ENCODE measurements at places on chromosomes 16 and 17.

- DNase-seq: no peak
These were observed 83.9 kb downstream of the SPECC1 start for GRCh38 chr17:20092973-20093626.

DNA sequence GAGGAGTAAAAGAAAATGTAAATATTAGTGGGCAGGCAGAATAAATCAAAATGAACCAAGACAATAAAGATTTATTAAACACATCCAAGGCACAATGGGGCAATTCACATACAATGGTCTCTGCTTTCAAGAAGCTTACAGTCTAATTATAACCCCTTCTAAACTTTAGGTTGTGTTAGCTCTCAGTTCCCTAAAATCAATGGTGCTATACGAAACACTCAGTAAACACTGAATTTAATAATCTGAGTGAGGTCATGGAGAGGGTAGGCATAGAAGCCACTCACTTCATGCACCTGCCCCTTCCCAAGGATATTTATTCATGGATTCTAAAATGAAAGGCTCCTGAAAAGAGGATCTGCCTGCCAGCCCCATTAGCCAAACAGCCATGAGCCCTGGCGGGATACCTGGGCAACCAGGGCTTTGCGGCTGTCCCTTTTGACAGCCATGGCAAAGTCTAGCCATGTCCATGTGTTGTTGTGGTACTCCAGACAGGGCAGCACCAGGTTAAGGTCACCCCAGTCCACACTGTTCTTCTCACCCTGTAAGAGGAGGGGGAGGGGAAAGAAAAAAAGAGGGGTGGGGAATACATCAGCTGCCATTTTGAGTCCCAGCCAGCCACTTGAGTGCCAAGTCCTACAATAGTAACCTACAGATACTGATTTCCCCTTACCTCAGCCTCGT, 1.4 kb upstream of the RSKR start:
- DNase-seq: no peak

DNA sequence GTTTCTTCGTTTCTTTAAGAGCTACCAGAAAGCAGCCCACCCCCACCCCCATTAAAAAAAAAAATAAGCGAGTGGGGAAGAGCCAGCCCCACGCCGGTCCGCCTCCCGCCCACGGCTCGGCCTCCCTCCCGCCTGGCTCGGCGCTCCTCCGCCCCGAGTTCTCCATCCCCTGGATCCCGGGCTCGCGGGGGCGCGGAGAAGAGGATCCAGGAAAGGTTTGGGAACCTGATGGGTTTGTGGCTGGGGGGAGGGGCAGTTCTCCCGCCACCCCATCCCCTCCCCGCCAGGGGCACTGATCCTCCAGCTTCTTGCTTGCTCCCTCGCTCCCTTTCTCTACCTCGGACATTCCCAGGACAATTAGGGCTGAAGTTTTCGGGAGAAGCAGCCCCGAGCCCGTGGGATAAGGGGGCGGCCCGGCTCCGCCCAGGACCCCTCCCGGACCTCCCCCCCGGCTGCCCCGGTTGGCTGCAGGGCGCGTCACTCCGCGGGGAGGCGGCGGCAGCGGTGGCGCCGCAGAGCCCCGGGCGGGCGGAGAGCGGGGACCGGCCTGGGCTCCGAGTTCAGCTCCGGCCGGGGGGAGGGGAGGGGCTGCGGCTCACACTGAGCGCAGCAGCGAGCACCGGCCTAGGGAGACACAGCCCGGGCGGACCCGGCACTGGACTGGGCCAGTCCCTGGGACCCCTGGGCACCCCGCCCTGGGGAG, 1.0 kb upstream of the SALL1 start:
- DNase-seq: no peak

DNA sequence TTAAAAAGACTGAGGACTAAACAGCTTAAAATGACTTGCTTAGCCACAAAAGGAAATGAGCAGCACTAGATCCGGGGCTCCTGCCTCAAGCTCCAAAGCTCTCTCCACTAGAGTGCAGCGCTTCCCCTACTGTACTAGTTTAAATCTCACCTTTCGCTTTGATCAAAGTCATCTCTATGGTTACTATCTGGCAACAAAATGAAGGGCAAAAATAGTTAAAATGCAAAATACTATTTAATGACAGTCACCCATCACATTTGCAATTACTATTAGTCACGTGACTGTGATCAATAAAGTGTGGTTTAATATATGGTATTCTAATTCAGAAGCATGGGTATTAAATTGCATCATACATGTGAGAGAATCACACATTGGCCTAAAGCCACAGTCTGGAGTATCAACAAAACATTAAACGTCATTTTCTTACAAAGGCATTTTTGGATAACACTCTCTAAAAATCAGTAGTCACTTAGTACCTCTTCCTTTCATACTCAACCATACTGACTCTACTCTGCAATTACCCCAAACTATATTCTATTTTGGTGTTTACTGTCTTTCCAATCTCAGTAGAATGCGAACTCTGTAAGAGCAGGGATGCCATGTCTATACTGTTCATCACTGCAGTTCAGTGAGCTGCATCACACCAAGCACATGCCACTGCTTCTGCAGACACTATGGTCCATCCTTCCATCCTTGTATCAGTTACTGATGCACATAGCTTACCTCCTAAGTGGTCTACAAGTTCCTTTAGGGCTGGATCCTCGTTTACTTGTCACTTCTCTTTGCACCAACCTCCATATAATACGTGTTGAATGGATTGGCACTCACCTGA, 6.2 kb downstream of the PSMD12 start:
- no peak for DNase-seq

- no peak for DNase-seq
These were observed 28.4 kb upstream of the ZFPM1 start for GRCh38 chr16:88424587-88425235.

DNA sequence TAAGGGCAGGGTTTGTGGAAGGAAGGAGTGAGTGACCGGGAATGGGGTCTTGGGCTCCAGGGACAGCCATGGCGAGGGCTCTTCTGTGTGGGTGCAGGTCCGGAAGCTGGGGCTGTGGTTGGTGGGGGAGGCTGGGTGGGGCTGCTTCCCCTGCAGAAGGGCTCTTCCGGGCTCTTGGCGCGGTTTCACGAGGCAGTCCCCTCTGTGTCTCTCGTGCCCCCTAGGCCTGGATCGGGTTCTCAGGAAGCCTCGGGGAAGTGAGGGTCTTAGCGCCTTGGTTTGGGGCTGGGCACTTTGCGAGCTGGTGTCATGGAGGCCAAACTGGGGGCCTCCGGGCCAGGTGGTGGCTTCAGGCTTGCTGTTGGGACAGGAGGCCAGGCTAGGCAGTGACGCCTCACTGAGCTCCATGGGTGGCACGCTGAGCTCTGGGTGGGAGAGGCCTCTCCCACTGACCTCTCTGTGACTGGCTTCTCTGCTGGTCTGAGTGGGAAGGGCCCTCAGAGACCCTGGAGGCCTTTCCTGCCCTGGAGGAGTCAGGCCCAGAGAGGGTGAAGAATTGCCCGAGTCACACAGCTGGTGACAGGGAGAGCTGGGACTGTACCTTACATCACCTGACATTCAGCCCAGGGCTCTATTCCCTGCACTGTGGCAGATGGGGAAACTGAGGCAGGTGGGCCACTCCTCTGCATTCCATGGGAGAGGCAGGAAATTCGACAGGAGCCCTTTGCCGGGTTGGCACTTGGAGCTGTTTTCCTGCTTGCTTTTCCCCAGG, 8.2 kb downstream of the ADCY7 start:
- no peak for DNase-seq

- DNase-seq: no peak
These were observed 15.4 kb upstream of the NDEL1 start for GRCh38 chr17:8420041-8420934.

GRCh38 chr16:85524630-85525419, 88.3 kb upstream of the GSE1 start:
- no peak for DNase-seq

GRCh38 chr16:3472878-3473595, 22.3 kb downstream of the C16orf90 start:
- no peak for DNase-seq

DNA sequence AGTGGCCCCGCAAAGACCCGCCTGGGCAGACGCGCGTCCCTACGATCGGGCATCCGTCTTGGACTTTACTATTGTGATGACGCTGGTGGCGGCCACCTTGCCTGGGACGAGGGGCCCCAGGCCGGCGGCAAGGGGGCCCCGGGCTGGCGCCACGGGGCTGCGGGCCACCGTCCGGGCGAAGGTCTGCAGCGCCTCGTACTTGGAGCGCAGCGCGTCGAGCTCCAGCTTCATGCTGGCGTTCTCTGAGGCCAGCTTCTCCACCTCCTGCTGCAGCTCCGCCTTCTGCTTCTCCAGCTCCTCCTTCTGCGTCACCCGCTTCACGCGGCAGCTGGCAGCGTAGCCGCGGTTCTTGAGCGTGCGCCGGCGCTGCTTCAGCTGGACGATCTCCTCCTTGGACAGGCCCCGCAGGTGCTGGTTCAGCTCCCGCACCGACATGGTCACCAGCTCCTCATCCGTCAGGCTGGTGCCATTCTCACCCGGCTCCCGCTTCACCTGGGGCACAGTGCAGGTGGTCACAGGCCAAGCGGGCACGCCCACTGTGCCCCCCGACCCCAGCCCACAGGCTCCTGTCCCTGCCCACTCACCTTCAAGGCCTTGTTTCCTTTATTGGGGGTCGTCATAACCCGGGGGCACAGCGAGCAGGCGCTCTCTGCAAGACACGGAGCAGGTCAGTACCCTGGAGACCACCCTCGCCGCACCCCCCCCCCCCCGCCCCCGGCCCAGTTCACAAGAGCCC, 4.8 kb upstream of the SIRT7 start:
- no peak for DNase-seq

All from esophagus squamous epithelium (tissue), 5 donors.